ENCODE measurements at places on chromosomes 4 and X.

- no peak for DNase-seq
Measured at GRCh38 chr4:102362922-102363432, 17.7 kb upstream of the SLC39A8 start.

DNA sequence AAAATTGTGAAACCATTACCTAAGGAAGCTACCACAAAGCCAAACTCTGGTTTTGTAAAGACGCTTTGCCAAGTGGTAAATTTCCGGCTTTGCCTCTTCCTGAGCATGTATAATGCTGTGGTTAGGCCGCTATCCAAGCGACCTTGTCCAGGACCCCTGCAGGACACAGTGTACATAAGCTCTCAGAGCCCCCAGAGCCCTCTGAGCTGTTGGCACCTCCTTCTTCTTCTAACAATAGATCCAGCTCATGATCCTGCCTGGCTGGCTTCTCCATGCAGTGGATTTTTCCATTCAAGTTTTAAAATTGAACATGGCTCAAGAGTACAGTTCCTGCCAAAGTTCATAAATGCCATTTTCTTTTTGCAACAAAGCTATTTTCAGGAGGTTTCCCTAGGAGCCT, 326.7 kb downstream of the MAPK10 start:
- DNase-seq = no peak

- no peak for DNase-seq
Measured at GRCh38 chr4:21226637-21227538, 526.6 kb downstream of the PACRGL start.

DNA sequence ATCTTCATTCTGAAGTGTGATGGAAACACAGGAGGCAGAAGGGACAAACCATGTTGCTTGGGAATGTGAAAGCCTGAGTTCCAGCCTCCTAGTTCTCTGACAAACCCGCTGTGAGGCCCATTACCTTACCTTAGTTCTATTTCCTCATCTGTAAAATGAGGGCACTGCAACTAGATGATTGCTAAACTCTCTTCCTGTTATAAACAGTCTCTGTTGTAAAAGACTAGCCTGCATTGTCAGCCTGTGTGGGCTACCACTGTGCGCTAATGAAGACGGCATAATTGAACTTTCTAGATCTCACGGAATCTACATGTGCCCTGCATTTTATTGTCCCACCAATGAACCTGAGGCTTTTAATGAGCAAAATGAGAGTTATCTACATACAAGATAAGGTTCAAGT, 147.2 kb downstream of the AFF2 start:
- DNase-seq = no peak

DNA sequence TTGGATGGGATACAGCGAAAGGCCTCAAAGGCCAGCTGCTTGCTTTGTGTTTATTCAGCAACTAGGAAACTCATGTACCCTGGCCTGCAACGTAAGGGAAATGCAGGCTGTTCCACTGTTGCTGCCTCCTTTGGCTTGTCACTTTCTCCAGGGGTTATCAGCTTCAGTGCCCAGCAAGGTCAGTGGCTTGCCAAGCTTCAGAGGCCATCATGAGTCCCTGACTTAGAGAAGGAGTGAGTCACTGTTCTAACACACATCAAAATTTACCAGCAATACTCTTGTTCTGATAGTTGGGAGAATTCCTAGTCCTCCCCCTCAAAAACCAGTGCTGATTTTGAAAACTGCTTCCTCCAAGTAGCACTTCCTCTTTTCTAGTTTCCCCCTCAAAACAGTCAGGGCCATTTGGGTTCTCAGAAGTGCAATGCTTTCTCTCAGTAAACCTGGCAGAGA, 250.8 kb downstream of the ARHGAP24 start:
- no peak for DNase-seq

DNA sequence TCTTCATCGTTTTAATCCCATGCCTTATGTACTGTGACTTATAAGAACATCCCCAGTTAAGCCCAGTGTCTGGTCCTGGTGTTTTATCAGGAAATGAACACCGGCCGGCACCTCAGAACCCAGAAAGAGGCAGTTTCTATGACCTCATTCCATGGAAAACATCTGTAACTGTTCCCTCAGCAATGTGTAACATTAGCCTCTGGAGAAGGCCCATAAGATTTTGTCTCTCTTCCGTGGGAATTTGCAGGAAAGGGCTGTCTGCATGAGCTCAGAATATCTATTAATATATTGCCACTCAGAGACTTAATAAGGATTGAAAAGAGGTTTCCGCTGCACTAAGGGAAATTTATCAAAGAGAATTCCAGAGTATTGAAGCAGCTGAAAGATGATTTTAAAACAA, 3.1 kb upstream of the TCEANC start:
- DNase-seq = no peak

GRCh38 chr4:175787948-175788347, 24.1 kb downstream of the GPM6A start:
- no peak for DNase-seq

DNA sequence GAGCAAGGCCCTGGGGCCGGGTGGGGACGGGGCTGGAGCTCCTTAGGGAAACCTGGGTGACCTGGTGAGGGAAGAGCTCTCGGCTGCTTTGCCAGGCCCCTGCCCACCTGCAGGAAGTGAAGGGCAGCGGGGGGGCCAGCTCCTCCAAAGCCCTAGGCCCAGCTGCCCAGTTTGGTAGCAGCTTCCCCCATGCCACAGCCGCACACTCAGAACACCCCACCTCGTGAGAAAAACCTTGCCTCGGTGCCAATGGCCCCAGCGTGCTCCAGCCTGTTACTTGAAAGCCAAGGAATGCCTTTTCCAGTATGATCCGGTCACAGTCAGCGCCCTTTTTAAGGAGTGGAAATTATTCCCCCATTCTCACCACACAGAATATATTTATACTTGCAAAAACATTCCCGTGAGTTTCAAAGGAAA, 38.3 kb downstream of the ACOX3 start:
- DNase-seq = no peak

DNA sequence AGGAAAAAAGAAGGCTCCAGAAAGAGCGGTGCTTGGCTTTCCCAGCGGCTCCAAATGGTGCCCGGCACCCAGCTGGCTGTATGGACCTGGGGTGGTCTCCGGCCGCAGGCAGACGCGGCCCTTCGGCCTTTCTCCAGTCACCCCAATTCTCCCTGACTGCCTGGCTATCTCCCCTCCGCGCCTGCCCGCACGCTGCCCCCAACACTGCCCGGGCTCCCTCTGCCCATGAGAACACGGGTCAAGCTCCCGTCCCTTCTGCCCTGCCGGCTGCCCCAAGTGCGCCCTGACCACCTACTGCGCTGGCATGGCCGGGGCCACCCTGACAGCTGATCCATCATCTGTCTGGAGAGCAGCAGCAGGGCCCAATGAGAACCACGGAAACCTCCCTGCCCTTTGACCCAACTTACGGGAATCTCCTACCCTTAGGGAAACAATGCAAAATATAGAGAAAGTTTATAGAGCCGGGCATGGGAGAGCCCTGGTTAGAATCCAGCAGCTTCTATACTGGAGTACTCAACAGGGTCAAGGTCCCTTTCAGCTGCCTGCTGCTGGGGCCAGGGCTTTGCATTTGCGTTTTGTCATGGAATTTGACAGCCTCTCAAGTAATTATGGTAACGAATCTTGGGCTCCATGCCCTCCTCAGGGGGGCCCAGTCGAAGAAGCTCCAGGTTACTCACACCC, 1.2 kb upstream of the FAM3A start:
- no peak for DNase-seq

GRCh38 chr4:41169256-41169800, 45.0 kb downstream of the APBB2 start:
- DNase-seq = no peak

- DNase-seq = no peak
Measured at GRCh38 chr4:105106426-105106825, 40.2 kb upstream of the TET2 start.

DNA sequence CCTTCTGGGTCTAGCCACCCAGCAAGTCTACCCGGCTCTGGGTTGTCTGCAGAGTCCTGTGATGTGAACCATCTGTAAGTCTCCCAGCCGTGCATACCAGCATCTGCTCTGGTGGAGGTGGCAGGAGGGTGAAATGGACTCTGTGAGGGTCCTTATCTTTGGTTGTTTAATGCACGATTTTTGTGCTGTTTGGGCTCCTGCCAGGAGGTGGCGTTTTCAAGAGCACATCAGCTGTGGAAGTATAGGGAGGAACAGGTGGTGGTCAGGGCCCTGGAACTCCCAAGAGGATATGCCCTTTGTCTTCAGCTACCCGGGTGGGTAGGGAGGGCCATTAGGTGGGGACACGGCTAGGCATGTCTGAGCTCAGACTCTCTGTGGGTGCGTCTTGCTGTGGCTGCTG, 66.5 kb upstream of the ZFP42 start:
- DNase-seq = no peak

DNA sequence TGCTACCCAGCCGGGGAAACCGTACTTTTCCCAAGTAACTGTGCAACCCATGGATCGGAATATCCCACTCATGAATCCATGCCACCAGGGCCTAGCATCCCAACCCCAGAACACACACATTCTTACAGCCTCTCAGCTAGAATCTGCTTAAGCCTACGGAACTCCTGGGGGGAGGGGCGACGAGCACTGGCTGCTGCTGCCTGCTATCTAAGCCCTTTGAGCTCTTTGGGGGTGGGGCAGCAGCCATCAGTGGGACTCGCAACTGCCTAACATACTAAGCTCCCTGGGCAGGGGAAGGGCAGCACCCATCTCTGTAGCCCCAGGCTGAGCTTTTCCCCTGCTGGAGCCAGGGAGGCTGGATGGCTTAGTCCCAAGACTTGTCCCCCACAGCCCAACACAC, 28.6 kb downstream of the NUDT10 start:
- DNase-seq = no peak

GRCh38 chr4:47733302-47734175, 104.3 kb downstream of the CORIN start:
- DNase-seq = no peak

DNA sequence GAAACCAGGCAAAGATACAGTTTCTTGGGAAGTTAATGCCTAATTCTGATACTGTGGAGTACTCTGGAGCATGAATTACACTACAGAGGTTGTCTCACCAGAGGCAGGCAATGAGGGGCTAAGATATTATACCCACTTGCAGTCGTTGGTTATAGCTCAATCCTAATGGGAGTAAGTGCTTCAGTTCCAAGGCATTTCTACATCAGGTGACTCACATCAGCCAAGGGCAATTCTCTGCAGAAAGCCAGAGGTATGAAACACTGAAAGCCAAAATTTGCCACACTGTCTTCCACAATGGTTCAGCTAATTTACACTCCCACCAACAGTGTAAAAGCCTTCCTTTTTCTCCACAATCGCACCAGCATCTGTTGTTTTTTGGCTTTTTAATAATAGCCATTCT, 174.0 kb upstream of the IL15 start:
- no peak for DNase-seq

GRCh38 chr4:114659386-114660008, 60.9 kb downstream of the UGT8 start:
- no peak for DNase-seq

DNA sequence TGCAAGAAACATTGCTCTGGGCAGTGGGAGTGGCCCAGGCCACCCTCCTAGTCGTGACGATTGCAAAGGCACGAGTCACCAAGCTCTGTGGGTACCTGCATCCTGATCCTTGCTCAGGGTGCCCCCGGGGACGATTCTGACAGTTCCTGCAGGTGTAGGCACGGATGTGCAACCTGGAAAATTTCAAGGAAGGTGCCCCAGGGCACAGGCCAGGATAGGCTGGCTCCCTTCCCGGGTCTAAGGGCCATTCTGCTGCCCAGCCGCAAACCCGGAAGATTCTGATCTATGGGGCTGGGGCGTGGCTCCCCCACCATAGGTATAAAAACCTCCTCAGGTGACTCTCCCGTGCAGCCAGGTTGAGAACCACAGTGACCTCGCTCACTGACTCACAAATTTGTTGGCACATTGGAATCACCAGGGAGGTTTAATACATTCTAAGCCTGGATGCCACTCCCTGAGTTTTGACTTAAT, 228.5 kb downstream of the PTTG2 start:
- no peak for DNase-seq

GRCh38 chr4:89358935-89359638, 51.5 kb upstream of the GPRIN3 start:
- no peak for DNase-seq

GRCh38 chr4:188201851-188202250, 62.6 kb downstream of the TRIML1 start:
- no peak for DNase-seq

- no peak for DNase-seq
Measured at GRCh38 chr4:129377131-129377845, 281.3 kb downstream of the C4orf33 start.

DNA sequence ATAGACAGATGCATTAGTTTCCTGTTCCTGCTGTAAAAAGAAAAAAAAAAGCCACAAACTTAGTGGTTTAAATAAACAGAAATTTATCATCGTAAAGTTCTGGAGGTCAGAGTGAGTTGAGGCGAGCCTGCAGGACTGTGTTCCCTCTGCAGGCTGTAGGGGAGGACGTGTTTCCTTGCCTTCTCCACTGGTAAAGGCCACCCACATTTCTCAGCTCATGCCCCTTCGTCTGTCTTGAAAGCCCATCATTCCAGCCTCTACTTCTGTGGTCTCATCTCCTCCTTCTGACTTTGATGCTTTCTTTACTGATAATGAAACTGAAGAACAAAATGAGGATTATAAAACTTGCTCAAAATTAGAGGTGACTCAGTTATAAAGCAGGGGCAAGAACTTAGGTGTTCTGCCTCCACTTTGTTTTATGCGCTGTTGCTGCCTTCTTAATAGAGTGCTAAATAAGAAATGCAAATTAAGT, 143.0 kb downstream of the STIM2 start:
- DNase-seq = no peak

DNA sequence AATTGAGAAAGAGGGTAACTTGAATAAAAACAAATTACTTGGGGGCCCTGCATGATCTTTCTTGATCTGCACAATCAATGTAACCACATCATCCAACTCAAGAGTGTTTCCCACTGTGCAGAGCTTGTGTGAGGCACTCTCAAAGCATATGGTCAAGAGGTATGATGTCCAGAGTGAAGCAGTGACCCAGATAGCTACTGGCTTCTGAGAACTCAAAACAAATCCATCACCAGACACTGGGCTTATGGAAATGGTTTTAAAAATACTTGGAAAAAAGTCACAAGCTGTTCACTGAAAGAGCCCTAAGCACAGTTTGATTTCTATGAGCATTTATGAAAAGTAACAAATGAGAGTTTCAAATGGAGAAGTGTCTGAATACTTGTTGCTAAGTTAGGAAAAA, 361.0 kb downstream of the GRXCR1 start:
- DNase-seq = no peak

DNA sequence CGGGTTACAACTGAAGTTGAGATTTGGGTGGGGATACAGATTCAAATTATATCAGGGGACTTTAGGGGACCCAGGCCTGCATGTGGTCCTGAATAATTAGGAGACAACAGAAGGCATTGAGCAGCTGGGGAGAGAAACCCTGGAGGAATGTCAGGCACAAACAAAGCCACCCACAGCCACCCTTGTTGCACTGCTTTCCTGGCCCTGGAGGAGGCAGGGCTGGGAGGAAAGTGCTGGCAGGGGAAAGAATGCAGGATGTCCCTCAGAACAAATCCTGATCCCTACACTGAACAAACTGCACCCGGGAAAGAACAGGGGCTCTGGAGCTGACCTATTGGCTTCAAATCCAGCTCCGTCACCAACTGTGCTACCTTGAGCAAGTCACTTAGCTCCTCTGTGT, 214.1 kb upstream of the ATP6AP2 start:
- DNase-seq = no peak

- DNase-seq = no peak
Measured at GRCh38 chr4:129429581-129430320, 333.8 kb downstream of the C4orf33 start.

- no peak for DNase-seq
Measured at GRCh38 chrX:108122748-108123147, 31.2 kb downstream of the ATG4A start.

All from stimulated activated CD4-positive, alpha-beta T cell treated with anti-CD3 and anti-CD28 coated beads, Interleukin-1b, Interleukin-23, amount 100 ng/mL, for 1 hour (primary cell).